HTR-8/SVneo (cell line): ENCODE measurements at places on chromosomes 5 and 9.
A peak's percentile ranks its signal among the peaks of the same experiment; 100 is the strongest.

DNA sequence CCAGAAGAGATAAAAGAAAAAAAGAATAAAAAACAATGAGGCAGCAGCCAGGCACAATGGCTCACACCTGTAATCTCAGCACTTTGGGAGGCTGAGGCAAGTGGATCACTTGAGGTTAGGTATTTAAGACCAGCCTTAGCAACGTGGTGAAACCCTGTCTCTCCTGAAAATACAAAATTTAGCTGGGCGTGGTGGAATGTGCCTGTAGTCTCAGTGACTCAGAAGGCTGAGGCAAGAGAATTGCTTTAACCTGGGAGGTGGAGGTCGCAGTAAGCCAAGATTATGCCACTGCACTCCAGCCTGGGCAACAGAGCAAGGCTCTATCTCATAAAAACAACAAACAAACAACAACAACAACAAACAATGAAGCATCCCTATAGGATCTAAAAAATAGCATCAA is 121.5 kb downstream of the HMHB1 start:
- DNase-seq: no peak

DNA sequence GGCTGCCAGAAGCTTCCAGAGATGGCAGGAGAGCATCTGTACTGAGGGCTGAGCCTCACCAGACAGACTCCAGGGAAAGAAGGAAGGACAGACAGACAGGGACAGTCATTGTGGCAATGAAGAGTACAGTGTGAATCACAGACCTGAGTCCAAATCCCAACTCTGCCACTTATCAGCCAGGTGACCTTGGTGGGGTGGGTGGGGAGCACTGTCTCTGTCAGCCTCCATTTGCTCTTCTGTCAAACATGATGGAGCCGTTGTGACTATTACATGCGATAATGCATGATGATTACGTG is 85.9 kb upstream of the FSTL4 start:
- no peak for DNase-seq

GRCh38 chr9:82532504-82533180 is 530.3 kb downstream of the RASEF start:
- DNase-seq: no peak

DNA sequence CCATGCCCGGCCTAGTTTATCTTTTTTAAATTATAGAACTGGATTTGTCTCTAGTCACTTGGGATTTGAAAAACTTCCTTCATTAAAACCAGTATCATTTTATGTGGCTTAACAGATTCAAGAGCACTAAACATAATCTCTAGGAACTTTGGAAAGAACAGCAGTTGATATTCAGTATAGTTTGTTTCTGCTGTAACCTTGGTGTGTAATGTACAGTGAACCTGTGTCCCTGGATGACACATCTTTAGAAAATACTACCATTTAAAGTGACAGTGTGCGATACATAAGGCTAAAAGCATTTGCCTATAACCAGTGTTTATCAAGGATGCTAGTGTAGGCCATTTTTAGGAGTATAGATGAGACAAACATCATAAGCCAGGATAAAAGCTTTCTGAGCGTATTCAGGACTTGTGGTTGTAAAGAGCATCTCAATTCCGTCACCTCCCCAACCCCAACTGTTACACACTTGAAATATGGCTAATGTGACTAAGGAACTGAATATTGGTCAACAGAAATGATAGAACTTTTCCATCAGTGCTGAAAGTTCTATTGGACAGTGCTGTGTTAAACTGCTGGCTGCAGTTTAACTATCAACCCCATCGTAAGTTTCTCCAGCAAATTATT is 4.4 kb downstream of the SNX18 start:
- DNase-seq: no peak

- no peak for DNase-seq
These were observed 210.5 kb downstream of the SNX18 start for GRCh38 chr5:54727874-54728587.

DNA sequence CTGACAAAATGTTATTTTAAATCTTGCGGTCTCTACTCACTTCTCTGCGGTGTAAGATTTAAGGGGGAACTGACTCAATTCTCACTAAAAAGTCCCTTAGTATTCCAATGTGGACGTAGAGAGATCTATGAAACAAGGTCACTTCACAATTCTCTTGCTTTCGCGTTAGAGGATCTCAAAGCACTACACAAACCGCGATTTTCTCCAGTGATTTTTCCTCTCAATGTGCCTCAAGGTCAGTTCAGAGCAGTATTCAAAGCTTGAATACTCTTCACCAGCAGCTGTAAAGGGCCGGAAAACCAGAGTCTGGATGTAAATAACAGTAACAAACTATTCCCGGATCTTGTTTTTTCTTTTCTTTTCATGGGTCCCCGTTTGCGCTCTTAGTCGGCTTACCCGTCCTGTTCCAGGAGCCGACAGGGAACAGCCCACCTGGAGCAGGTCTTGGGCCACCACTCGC is 128.2 kb downstream of the TMEM161B start:
- no peak for DNase-seq

DNA sequence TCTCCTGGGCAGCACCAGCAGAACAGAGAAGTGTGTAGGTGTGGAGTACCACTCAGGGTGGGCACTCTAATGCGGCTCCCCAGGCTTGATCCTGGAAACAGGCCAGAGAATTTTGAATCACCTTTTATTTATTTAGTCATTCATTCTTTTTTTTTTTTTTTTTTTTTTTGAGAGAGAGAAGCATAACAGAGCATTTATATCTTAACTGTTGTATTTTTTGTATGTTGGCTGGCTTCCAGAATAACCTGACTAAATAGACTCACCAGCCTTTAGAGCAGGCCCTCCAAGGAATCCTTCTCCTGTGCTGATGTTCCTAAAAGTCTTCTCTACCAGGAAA is 153.4 kb downstream of the PIK3R1 start:
- DNase-seq: no peak

GRCh38 chr9:34568774-34569173 is 20.8 kb downstream of the CNTFR start:
- no peak for DNase-seq

DNA sequence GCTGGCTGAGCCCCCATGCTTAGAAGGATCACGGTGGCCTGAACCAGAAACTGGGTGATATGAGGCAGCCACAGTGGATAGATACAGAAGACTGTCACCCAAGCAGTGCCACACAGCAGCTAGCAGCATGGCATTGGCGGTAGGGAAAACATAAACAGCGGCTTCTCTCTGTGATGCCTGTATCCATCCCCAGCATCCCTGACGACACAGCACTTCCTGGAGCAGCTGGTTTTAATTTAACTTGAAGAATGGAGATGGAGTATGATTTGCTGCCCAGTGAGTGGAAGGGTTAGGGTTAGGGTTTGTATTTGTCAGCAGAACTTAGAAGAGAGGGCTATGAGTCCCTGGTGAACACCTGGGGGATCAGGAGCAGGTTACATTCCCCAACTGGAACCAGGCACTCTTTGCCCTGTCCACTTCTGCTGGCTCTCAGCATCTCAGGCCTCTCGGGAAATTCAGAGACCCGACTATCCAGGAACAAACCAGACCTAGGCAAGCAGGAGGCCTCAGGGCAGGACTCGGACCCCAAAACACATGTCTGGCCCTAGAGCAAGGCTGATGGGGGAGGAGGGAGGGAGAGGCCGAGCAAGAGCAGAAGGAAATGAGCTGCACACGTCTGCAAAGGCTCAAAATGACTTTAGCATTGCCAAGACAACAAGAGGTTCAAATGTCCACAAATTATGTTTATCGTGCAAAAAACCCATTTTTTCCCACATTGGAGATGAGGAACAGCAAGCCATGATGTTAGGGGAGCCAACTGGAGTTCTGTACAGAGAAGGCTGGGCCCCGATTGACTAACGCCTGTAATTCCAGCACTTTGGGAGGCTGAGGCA is 6.5 kb upstream of the GGTA1 start:
- DNase-seq: no peak

DNA sequence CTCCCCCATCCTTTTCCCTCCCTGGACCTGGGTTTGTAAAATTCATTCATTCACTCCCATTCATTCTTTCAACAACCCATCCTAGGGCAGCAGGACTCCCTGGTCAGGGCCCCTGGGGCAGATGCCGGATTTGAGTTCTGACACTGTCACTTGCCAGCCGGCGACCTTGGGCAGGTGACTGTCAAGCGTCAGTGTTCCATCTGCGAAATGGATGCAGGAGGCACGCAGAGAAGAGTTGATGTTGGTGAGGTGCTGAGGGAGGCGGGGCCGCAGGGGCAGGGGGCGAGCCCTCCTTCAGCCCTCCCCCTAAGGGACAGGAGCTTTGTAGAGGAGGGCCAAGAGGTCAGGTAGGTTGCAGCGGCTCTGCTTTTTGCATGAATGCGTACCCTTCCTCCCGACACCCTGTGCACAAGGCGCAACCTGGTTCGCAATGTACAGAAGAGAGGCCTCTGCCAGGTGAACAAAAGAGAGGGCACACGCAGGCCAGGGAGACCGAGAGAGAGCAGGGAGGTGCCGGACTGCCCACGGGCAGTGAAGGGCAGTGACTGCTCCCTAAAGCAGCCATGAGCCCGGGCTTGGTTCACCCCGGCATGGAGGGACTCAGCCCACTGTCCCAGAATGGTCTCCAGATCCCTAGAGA is 128.1 kb downstream of the BARX1 start:
- DNase-seq: no peak

DNA sequence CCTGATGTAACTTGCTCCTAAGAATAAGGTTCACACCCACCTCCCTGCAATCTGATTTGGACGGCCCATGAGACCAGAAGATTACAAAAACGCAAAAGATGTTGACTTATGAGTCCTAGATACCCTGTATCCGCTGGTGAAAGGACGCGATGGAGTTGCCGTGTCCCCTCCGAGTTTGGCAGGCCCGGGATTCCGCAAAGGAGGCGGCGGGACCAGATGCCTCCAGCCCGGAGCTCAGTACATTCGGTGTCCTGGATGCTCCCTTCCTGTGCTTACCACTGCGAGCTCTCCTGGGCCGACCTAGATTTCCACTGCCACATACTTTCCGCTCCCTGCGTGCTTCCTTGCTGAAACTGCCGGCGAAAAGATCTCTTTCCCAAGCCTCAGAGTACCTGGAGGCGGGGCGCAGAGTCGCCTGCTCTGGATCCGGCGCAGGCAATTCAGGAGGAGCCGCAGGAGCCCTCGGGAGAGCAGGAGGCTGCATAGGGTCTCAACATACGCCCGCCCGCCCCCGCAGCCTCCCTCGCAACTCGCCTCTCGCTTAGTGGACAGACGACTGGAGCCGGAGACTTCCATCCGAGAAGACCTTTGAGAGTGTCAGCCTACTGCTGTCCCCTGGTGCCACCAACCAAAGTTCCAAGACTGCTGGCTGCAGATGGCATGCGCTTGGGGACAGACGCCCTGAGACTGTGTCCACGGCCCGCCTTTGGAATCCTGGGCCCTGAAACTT is 39.8 kb downstream of the ANXA2R start:
- no peak for DNase-seq

DNA sequence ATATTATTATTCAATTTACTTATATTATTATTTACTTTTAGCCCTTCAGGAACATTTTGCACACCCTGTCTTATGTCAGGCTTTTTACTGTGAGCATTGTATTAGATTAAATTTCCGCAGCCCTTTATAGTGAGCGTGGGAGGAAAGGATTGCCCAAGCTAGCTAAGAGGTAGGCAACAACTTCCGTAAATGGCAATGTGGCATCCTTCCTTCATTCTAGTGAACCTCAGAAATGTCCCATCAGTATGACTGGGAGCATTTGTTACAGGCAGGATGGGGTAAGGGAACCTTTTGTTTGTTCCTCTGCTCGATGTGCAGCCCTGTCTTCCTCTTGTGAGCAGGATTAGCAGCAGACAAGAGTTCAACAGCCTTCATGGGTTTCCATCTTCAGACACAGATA is 6.2 kb upstream of the CD180 start:
- no peak for DNase-seq

- no peak for DNase-seq
These were observed 720.5 kb downstream of the TLE4 start for GRCh38 chr9:80292231-80292630.

- DNase-seq: no peak
These were observed 20.7 kb upstream of the EBF1 start for GRCh38 chr5:159120446-159120845.

DNA sequence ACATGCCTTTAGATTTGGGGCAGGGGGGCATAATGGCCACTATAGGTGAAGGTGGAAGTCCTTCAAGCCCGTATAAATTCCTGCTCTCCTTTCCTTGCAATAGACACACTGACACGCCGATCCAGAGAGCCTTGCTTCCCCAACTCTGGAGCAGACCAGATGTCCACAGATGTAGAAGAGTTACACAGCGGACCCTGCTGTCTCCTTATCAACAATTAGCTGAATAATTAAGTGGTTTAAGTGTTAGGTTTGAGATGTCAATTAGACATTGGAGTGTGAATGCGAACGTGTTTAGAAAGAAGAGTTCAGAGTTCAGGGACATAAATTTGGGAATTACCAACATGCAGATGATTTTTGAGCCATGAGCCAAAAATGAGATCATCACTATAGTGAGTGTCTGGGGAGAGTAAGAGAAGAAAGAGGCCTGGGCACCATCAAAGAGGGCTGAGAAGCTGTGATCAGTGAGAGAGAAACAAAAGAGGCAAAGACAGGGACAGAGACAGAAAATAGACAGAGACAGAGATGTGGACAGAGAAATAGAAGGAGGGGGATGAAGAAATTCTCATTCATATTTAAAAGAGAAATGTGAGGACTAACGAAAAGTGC is 734.4 kb upstream of the ADAMTS16 start:
- no peak for DNase-seq

- DNase-seq: peak; percentile 76
These were observed 13.6 kb upstream of the GM2A start for GRCh38 chr5:151239237-151239861.

GRCh38 chr5:29852329-29852728 is 1341.2 kb upstream of the CDH6 start:
- no peak for DNase-seq

DNA sequence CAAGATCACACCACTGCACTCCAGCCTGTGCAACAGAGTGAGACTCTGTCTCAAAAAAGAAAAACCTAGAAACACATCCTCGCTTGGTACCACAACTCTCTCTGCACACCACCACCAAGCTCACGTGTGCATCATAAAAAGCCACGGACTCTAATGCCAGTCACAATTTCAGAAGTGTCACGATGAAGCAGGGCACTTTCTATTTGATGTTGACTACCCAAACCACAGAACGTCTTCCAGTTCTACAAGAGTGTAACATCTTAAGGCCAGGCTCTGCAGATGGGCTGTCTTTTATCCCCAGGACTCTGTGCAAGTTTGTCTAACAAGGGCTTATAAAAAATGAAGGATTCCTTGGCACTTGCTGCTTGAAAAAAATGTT is 22.9 kb downstream of the GFPT2 start:
- DNase-seq: no peak

DNA sequence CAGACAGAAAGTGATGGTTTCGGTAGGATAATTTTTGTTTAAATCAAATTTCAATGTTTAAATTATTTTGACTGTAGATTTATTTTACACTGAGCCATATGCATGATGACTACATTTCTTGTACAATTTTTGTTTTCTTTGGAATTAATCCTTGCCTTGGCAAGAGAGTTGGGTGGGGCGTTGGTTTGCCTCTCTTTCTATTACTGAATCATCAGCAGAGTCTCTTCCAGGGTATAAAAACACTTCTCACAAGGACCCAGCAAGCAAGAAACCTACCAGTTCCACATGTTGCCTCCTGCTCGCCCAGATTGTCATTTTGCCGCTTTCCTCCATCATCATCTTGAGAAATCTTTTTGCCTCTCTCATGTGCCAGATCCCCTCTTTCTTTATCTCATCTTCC is 455.0 kb upstream of the DMAC1 start:
- no peak for DNase-seq
